Hematopoietic multipotent progenitor cell treated with erythropoietin and hydrocortisone succinate and interleukin-3 and kit ligand, for 15 days (in vitro differentiated cells): ENCODE measurements at places on chromosomes 16 and 17.
A peak's percentile ranks its signal among the peaks of the same experiment; 100 is the strongest.

DNA sequence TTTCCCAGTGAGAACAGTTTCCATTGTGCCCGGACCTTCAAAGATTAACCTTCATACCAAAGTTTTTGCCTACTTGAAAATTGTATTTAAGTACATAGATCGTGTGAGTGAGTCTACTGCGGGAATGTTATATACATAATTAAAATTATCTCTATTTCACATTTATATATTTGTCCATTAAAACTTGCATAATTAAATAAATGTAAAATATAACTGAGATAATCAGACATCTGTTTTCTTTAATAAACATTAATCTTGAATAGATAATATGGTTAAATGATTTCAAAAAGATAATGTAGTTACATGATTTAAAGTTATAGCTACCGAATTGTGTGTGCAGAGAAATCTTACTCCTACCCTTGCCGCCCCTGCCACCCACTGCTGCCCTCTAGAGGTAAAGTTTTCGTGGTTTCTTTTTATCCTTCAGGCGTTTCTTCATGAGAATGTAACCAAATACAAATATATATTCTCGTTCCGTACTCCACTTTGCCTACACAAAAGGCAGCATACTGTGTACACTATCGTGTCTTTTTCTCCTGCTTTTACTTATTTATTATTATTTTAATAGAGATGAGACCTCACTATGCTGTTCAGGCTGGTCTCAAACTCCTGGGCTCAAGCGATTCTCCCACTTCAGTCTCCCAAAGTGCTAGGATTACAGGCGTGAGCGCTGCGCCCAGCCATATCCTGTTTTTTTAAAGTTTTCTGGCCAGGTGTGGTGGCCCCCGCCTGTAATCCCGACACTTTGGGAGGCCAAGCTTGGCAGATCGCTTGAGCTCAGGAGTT, 35.6 kb downstream of the RPA1 start:
- DNase-seq = peak; percentile 86

DNA sequence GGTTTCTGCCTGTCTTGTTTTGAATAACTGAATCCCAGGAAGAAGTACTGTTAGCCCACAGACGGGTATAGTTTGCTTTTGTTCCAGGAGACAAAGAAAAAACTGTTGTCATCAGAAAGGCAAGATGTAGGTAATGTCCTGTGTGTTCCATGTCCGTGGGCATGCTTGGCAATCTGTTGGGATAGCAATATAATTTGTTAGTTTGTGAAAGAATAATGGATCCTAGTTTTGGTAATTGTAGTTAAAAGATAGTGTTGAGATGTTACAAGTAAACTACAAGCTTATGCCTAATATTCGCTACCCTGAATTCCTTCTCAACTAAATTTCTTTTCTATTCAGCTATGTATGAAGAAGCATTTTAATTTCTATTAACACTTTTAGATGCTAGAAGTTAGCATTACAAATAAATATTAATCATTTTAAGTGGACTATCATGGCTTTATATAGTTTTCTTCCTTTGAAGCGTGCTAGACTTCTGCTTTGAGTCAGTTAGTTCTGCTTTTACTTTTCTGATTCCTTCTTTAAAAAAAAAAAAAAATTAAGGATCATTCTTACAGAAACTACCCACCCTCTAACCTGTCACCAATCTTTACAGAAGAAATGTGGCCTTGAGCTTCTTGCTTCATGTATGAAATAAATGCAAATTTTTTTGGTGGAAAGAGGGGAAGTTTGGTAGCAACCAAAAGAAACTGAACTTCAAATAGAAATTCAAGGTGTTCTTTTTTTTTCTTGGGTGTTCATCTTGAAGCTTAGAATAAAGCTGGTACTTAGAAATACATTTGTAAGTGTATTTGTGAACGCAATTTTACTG, 2.4 kb downstream of the EVI2A start:
- no peak for DNase-seq

GRCh38 chr16:23679986-23680336, 1.3 kb downstream of the PLK1 start:
- no peak for DNase-seq

DNA sequence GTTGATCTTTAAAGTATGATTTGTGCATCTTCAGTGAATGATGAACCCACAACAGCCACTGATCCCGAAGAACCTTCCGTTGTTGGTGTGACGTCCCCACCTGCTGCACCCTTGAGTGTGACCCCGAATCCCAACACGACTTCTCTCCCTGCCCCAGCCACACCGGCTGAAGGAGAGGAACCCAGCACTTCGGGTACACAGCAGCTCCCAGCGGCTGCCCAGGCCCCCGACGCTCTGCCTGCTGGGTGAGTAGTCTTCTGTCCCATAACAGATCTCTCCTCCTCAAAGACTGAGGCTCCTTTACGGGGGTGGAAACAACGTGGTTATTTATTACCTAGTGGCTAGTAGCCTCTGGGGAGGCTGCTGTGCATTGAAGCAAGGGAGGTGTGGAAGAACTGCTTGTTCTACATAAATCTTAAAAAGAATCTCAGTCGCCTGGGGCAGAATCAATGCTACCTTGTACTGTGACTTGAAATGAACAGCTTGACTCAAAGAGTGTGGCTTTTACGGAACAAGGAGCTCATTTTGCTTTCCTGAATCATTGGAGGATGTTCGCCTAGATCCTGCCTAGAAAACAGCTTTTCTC, 63.0 kb upstream of the CLEC18A start:
- no peak for DNase-seq

DNA sequence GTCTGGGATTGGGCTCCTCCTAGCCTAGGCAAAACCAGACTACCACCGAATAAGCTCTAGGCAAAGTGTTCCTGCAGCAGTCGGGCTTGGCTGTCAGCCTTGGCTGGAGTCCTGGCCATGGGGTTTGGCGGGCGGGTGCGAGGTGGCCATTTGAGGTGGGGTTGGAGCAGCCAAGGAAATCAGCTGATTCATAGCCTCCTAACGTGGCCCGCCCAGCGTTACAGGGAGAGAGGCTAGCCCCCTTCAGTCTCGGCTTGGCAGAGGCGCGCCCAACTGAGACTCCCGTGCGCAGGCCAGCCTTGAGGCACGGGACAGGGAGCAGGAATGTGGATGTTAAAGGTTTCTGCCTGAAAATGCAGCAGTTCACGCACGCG, 1.9 kb downstream of the PMP22 start:
- peak; percentile 7 for DNase-seq

- DNase-seq = peak; percentile 7
Observed at GRCh38 chr17:78883089-78883532, 19.9 kb downstream of the CEP295NL start.

- DNase-seq = no peak
Observed at GRCh38 chr16:89363621-89364393, 126.6 kb downstream of the ANKRD11 start.
